Pulmonary artery endothelial cell (primary cell): ENCODE measurements at places on chromosomes 5 and 9.

DNA sequence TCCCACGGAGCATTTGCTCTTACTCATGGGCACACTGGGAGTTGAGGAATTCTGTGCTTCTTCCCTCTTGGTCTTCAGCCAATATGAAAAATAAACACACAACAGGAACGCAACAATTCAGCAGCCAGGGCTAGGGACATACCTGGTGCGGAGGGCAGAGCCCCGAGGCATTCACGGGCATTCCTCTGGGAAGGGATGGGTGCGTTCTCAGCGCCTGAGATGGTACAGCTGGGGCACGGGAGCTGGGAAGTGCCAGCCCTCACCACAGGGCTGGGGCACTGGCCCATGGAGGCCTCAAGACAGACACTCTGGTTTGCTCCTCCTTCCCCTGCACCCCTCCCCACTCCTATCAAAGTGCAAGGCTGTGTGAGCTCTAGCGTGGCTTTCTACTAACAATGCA is 2.1 kb downstream of the SLC6A3 start:
- DNase-seq, result no peak

GRCh38 chr5:173640156-173640804 is 23.8 kb upstream of the BOD1 start:
- DNase-seq, result no peak

- DNase-seq, result no peak
Observed at GRCh38 chr5:176728831-176729251, 81.5 kb upstream of the UNC5A start.

- no peak for DNase-seq
Observed at GRCh38 chr9:133589454-133590227, 19.5 kb downstream of the FAM163B start.

DNA sequence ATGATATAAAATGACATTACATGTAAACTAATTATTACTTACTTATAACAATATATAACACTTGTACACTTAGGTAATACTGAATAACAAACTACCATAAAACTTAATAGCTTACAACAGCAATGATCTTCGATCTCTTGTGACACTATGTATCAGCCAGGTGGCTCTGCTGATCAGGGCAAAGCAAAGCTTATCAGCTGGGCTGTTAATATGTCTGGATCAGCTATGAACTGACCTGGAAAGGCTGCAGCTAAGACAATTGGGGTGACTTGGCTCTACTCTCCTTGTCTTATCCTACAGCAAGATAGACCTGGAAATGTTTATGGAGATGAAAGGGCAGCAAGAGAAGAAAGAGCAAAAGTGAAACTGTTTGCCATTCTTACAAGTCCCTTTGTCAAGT is 511.3 kb downstream of the TLR4 start:
- no peak for DNase-seq

- no peak for DNase-seq
Observed at GRCh38 chr5:38651806-38652205, 95.4 kb upstream of the LIFR start.

- no peak for DNase-seq
Observed at GRCh38 chr9:36911601-36912412, 122.3 kb downstream of the PAX5 start.

GRCh38 chr5:91357806-91358205 is 25.3 kb downstream of the ARRDC3 start:
- no peak for DNase-seq

DNA sequence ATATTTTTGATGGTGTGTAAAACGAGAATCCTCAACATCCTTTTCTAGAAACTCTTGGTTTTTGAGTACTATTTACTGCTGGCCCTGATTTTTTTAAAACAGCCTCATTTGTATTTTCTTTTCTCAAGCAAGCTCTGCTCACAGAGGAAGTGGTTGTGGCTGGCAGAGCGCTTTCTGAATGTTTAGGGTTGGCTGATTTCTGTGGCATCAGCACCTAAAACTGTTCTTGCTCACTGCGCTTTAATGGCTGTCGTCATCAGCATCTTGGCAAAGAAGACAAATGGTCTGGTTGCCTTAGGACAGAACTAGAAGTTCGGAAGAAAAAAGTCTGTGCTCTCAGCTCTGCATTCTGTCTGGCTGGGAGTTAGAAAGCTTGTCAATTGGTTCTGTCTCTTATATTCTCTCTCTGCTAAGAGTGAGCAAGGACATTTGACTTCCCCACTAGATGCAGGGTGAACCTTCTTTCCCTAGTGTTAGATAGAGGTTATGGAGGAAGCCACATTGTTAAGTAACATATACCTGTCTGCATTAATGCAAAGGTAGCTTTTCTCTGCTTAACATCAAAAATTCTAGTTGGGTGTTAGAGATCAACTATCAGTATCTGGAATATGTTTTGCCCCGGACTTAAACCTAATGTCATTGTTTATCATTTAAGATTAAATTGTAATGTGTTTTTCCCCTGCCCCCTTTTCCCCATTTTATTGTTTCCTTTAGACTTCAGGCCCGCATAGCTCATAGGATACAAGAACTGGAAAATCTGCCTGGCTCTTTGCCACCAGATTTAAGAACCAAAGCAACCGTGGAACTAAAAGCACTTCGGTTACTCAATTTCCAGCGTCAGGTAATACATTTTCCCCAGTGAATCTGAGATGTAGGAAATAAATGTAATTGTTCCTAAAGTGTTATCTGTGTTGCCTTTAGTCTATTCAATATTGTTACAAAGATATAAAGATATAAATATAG is 39.0 kb downstream of the SMARCA2 start:
- DNase-seq, result no peak

DNA sequence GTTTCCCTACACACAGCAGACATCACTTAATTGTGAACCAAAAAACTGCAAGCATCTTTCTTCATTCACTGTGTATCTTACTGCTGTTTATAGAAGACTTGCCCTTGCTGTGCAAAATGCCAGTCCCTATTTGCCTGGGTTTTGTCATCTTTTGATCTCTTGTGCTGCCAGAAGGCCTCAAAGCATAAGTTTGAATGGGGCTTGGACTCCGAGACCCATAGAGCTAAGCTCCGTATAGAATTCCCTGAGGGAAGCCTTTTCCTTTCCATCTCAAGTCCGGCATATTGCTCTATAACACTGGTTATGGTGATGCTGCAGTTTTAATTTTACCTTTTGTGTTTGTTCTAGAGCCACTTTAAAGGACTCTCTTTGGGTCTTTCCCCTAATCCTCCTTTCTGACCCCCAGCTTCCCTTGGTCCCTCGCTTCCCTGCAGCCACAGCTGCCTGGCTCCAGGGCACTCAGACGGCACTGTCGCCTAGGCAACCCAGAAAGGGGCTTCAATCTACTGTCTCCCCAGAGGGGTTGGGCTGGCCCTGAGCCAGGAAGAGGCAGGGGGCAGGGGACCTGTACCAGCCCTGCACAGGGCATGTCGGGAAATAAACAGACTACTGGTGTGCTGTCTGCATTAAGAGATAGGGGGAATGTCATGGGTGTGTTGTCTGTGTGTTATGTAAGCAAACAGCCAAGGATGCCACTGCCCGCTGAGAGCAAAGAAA is 73.4 kb upstream of the MELK start:
- no peak for DNase-seq

GRCh38 chr5:171420431-171421241 is 1.2 kb downstream of the FGF18 start:
- no peak for DNase-seq

GRCh38 chr9:33939924-33940874 is 108.5 kb downstream of the UBAP2 start:
- DNase-seq, result no peak
